H9 (cell line): ENCODE measurements at places on chromosomes 2 and 18. TPM values are rescaled to one million over a fixed set of nuclear protein-coding genes. Genes with fewer than 3 reads are reported as not detected.
A peak's percentile ranks its signal among the peaks of the same experiment; 100 is the strongest.

IL37 gene
- 0.55 TPM in 1 of 2 replicates, not detected in the other for total RNA-seq

DNA sequence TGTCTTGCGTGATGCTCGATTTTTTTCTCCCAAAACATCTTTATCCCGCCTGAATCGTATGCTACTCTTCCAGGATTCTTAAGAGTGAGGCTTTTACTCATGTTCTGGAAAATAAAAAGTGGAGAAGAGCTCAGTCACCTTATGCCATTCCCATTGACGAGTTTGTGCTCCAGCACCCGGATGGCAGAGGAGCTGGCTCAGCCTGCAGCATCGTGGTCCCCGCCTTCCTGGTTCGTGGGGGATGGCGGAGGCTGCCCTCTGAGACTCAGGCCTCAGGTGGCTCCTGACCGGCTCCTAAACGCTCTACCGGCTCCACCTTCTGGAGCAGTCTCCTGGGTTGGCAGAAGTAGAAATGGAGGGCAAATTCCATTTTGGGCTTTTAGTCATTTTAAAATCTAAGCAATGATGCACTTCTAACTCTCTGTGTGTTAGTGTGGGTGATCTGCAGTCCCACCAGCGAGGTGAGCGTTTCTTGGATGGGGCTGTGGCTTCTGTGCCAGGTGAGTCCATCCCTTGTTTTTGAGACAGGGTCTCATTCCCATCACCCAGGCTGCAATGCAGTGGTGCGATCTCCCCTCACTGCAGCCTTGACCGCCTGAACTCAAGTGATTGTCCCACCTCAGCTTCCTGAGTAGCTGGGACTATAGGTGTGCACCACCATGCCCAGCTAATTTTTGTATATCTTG, 27.8 kb downstream of the RTP5 start:
- peak; percentile 22 for DNase-seq
- no peaks in the 10 kb centered on the region; the same call in 2 of the 3 replicates for H3K36me3 ChIP-seq
- no peak overlapping the region for H3K27ac ChIP-seq
- no peaks in the 10 kb centered on the region; the same call in 1 of the 2 replicates for H3K27me3 ChIP-seq
- H3K4me3 ChIP-seq, result no peak overlapping the region
- no peaks in the 10 kb centered on the region; the same call in 1 of the 2 replicates for H3K4me1 ChIP-seq

- no peak overlapping the region for H3K4me3 ChIP-seq
- no peak overlapping the region for H3K27ac ChIP-seq
- no peaks in the 10 kb centered on the region for H3K36me3 ChIP-seq
- no peaks in the 10 kb centered on the region for H3K27me3 ChIP-seq
- no peak for DNase-seq
Measured at GRCh38 chr18:11494107-11494506, 115.3 kb upstream of the SLC35G4 start.

GRCh38 chr2:84424152-84424551, 34.9 kb downstream of the SUCLG1 start:
- H3K27ac ChIP-seq, result no peak overlapping the region
- H3K4me1 ChIP-seq, result no peaks in the 10 kb centered on the region
- no peaks in the 10 kb centered on the region for H3K27me3 ChIP-seq
- no peak overlapping the region for H3K4me3 ChIP-seq
- no peak for DNase-seq

- no peaks in the 10 kb centered on the region for H3K27me3 ChIP-seq
- H3K36me3 ChIP-seq, result no peaks in the 10 kb centered on the region
- H3K4me3 ChIP-seq, result no peak overlapping the region
Measured at GRCh38 chr2:125870264-125870663, 785.7 kb upstream of the GYPC start.

CAPN13 gene
- 5.0 and 5.7 TPM in 2 replicates for total RNA-seq

- DNase-seq, result no peak
- H3K4me3 ChIP-seq, result no peak overlapping the region
- H3K4me1 ChIP-seq, result peaks cover 8% of the 10 kb centered on the region; the same call in 1 of the 2 replicates
- H3K27ac ChIP-seq, result no peak overlapping the region
Measured at GRCh38 chr18:62331581-62332356, 6.7 kb downstream of the TNFRSF11A start.

- H3K4me1 ChIP-seq, result peaks cover 3% of the 10 kb centered on the region; the same call in 1 of the 2 replicates
- no peaks in the 10 kb centered on the region for H3K27me3 ChIP-seq
- no peaks in the 10 kb centered on the region for H3K36me3 ChIP-seq
- no peak overlapping the region for H3K4me3 ChIP-seq
- DNase-seq, result no peak
- no peak overlapping the region for H3K27ac ChIP-seq
Measured at GRCh38 chr2:75336451-75336850, 137.1 kb upstream of the TACR1 start.

CTLA4 gene
- not detected in 2 replicates for total RNA-seq
